Fibroblast of skin of left biceps (primary cell): ENCODE measurements at places on chromosomes 12 and 14.

DNA sequence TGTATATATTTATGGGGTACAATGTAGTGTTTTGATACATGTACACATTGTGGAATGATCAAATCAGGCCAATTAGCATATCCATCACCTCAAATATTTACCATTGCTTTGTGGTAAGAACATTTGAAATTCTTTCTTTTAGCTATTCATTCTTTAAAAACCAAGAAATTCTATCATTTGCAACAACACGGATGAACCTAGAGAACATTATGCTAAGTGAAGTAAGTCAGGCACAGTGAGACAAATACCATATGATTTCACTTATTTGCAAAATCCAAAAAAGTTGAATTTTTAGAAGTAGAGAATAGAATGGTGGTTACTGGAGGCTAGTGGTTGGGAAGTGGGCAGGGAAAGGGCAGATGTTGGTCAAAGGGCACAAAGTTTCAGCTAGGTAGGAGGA lies 129.3 kb upstream of the PTPRQ start:
- no peak for DNase-seq

DNA sequence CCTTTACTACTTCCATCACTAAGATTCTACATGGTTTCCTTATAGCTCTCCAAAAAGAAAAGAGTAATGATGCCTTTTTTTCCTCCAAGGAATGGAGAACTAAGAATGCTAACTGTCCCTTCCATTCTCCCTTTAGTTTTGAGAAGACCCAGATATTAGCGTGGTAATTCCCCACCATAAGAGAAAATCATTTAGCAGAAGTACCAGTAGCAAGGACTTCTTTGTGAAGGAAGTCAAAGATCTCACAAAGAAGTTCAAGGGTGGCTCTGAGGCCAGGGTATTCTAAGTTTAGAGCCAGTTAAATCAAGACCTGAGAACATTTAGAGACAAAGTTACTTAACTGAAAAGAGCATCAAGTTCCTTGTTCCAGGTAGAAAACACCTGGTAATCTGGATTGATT lies 7.3 kb downstream of the USP15 start:
- DNase-seq: no peak

GRCh38 chr14:88463318-88463717 lies 77.9 kb downstream of the SPATA7 start:
- DNase-seq: no peak

DNA sequence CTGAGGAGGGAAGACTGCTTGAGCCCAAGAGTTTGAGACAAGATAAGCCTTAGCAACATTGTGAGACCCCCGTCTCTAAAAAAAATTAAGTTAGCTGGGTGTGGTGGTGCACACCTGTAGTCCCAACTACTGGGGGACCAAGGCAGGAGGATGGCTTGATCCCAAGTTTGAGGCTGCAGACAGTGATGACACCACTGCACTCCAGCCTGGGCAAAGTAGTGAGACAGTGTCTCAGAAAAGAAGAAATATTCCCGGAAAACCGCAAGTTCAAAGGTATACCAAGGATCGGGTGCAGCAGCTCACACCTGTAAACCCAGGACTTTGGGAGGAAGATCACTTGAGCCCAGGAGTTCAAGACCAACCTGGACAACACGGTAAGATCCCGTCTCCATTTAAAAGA lies 5.8 kb downstream of the PTGES3 start:
- DNase-seq: no peak

DNA sequence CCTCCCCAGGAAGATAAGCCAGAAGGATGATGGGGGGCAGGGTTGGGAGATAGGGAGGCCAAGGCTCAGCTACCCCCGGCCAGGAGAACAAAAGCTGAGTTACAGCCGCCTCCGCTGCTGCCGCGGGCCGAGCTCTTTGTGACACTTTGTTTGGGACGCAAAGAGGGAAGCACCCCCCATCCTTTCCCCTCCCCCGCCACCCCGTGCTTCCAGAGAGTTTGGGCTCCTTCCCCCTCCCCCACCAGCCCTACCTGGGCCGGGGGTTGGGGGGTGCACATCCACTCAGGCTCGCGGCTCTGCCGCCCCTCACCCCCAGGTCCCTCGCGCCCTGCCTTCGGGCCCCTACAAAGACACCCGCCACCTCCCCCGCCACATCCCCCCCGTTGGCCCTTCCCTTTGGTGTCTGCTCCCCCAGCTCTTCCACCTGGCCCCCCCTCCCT lies 799 bp downstream of the ZNF219 start:
- DNase-seq: no peak

DNA sequence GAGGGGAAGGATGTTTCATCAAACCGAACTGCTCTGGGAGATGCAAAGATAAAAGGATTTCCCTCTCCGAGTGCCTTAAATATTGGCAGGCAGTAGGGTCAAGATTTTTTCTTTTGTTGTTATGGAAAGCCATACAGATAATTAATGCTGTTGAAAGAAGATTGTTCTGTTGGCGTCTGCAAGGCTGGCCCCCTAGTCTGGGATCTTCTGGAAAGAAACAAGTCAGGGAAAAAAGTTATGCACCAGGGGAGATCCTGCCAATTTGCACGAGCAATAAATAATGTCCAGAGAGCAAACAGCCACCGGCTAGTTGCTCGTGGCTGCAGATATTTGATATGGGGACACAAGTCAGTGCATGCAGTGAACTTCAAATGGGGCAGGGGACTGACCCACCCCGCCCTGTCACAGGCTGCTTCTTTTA lies 202.1 kb upstream of the MYL2 start:
- no peak for DNase-seq

DNA sequence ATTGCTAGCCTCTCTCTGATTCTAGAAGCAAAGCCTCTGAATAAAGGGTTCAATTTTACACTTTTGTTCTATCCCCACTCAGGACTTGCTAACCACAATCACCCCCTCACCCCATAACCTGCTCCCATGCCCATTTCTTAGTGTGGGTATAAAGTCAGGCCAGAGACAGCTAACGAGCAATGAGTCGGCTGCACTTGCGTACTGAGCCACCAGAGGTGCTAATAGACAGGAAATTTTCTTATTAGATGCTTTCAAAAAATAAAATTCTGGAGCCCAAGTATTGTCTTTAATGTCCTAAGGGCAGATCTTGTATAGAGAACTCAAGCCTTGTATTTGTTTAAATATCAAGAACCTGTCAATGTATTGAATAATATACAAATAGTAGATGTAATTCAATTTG lies 256.9 kb downstream of the SYT1 start:
- DNase-seq: no peak

- DNase-seq: peak; percentile 35
Observed at GRCh38 chr14:29310757-29311156, 544.2 kb downstream of the FOXG1 start.

DNA sequence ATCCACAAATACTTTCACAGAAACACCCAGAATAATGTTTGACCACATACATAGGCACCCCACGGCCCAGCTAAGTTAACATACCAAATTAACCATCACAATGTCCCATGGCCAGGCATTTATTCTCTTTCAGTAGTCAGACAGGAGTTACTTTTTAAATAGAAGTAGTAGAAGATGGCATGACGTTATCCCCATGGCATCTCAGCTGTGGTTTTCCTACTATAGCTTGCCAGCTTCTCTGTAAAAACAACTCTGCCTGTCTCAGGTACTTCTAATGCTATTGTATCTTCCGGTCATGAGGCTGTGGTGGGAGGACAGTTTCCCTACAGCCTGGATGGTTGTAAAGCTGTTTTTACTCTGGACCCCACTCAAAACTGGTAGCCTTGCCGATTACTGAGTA lies 19.3 kb downstream of the CTSG start:
- no peak for DNase-seq

- no peak for DNase-seq
Observed at GRCh38 chr12:32265456-32265855, 133.9 kb upstream of the FGD4 start.

DNA sequence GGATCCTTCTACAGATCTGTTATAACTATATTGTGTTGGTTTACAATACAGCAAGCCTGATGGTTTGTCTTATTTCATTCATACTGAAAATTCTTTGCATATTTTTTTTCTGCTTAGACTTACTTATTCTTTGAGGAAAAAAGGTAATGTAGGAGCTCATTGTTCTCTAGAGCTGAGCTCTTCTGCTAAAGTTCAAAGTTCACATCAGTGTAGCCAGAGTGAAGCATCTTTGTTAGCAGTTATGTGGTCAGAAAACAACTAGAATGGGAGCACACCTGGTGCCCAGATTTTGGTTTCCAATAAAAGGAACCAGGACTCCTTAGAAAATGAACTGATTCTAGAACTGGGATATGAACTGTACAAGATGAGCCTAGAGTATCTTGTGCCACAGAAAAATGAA lies 10.3 kb downstream of the GPX2 start:
- DNase-seq: no peak

GRCh38 chr14:22509751-22510300 lies 79.2 kb downstream of the DAD1 start:
- DNase-seq: no peak

DNA sequence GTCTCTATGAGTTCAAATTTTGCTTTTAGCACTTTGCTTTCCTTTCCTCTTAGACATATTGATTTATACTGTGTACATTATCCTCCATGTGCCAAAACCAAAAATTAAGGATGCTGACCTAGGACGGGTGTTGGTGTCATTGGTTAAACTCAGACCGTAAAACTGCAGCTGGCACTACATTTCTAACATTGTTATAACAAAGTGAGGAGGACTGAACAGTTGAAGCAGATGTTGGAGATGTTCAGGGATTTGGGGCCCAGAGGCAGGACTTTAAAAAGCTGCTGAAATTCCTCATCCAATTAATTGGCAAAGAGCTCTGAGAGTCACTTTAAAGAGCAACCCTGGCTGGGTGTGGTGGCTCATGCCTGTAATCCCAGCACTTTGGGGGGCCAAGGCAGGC lies 72.4 kb downstream of the TMTC1 start:
- DNase-seq: no peak

DNA sequence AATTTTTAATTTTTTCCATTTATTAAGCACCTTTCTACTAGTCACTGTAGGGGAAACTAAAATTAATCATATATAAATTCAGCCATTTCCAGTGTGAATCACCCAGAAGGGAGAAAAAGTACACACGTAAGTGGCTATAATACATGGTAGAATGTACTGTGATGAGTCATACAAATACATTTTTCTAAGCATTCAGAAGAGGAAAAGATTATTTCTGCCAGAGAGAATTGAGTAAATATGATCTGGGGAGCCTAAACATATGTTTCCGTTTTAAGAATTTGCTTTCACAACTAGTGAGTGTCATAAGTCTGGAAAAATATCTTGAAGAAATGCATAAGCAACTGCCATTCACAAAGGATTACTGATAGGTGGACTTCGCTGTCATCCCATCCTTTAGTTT lies 102.8 kb downstream of the TGFB3 start:
- peak; percentile 92 for DNase-seq
